Activated CD4-positive, alpha-beta T cell treated with anti-CD3 and anti-CD28 coated beads, Interleukin-2, amount 50 U/mL, for 16 hours (primary cell): ENCODE measurements at places on chromosomes 2 and 18.

GRCh38 chr18:53080687-53081086, 740.7 kb downstream of the DCC start:
- no peak for DNase-seq

DNA sequence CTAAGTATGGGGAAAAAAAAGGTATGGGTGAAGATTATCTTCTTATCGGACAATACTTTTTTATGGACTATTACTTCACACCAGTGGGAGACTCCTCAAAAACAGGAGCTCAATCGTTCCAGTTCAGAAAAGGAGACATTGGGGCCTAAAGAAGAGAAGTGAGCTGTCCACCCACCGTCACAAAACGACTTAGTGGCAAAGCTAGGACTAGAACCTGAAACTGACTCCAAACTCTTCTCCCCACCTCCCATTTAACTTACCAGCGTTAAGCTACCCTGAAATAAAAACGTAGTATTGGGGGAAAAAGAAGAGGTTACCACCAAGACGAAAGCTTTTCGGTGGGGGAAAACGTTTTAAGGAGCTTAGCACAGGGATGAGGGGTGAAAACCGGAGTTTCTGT, 503 bp downstream of the GTF3C3 start:
- no peak for DNase-seq

GRCh38 chr2:19029655-19030054, 328.8 kb downstream of the OSR1 start:
- no peak for DNase-seq

DNA sequence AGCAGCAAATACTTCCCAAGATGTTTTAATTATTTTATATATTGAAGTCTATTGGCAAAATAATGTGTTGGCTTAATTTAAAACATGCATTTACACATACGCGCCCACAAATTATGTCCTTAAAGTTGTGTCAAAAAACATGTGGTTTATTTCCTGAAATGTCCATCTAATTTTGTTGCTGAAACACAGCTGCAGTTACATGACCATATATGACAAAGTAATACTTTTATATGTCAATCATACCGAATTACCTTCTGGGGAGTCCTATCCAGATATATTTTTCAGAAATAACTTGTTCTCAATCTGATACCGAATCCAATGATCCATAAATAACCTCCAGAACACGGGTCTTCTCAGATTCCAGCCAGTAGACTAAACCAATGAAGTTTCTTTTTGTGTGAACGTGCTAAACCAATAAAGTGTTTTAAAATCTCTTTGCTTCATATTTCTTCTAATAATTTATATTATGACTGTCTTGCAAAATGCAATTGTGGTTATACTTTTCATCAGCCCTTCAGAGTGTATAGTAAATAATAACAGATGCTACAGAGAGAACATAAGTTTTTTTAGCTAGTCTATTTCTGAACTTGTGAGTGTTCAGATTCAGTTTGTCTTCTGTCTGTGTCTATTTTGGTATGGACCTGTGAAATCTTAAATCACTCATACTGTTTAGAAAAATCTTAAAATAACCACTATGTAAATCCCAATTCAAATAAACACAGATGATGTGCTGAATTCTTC, 2.4 kb downstream of the SCG2 start:
- DNase-seq, result no peak

DNA sequence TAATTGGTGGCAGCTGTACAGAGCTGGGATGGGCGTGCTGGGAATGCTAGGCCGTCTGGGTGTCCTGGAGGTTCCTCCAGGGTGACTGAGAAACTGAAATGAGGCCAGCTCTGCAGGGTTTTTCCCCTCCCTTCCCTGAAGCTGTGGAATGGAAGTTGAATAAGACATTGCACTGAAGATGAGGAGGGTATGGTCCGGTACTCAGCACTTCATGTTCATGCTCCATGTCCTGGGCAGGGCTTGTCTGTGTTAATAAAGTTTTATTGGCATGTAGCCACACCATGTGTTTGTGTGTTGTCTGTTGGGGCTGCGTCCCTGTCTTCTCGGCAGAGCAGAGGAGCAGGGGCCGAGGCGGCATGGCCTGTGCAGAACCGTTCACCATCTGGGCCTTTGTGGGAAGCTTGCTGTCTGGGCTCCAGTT, 154.0 kb downstream of the LDLRAD4 start:
- DNase-seq, result no peak
